ENCODE measurements at places on chromosomes 12 and 14.

DNA sequence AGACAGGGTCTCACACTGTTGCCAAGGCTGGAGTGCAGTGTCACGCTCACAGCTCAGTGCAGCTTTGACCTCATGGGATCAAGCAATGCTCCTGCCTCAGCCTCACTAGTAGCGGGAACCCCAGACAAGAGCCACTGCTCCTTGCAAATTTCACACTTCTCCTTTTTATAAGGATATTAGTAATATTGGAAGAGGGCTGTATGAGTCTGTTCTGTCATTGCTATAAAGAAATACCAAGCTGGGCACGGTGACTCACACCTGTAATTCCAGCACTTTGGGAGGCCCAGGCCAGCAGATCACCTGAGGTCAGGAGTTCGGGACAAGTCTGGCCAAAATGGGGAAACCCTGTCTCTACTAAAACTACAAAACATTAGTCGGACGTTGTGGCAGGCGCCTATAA, 12.9 kb upstream of the ORAI1 start:
- no peak for DNase-seq

DNA sequence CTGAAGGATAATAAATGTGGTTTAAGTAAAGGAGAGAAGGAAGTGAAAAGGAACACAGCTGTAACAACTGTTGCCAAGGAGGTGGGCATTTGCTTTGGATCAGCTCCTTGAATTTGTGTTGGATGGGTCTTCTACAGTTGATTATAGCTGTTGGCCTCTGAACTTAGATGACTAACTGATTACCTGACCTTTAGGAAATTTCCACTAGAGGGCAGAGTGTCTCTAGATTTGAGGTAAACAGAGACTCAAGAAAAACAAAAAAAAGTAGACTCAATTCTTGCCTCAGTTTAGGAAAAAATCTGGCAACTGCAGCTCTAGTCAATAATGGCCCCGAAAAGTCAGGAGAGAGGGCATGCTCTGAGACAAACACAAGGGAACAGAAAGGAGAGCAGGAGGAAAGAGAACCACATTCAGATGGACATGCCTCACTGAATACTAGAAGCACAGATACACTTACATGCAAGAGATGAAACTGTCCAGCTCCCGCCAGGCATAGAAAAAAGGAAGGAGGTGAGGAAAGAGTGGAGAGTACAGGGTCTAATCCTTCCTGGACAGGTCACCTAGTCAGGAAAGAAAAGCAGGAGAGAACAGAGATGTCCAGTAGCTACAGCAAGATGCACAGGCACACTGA, 20.6 kb downstream of the COX14 start:
- peak; percentile 76 for DNase-seq

GRCh38 chr14:24066496-24067132, 4.7 kb upstream of the CPNE6 start:
- DNase-seq, result no peak

- no peak for DNase-seq
These were observed 145.8 kb downstream of the DERA start for GRCh38 chr12:16056910-16057309.

DNA sequence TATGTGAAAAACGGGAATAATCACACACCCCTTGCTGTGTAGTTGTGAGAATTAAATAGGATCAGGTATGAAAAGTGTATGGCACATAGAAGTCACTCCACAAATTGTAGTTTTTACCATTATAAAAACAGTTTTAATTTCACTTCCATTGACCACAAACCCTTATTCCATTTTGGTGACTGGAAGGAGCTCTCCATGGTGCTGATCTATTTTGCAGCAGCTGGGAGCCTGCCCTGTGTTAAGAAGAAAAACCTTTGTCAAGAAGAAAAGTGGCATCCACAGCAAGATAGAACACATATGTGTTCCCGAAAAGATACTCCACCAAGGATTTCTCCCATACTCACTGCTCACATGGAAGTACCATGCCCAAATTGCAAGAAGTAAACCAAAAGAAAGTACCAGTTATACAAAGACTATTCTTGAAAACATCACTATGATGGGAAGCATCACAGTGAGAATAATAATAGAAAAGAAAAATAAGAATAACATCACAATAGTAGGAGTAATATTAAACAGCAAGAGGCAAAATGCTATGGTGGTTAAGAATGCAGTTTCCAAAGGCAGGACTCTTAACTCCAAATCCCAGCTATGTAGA, 58.7 kb downstream of the TUNAR start:
- DNase-seq, result peak; percentile 39

- no peak for DNase-seq
These were observed 167.9 kb downstream of the PHETA1 start for GRCh38 chr12:111201036-111201435.

- no peak for DNase-seq
These were observed 105.8 kb downstream of the SAMD4A start for GRCh38 chr14:54672688-54673087.

- no peak for DNase-seq
These were observed 125.1 kb downstream of the GPR65 start for GRCh38 chr14:88130057-88130432.

DNA sequence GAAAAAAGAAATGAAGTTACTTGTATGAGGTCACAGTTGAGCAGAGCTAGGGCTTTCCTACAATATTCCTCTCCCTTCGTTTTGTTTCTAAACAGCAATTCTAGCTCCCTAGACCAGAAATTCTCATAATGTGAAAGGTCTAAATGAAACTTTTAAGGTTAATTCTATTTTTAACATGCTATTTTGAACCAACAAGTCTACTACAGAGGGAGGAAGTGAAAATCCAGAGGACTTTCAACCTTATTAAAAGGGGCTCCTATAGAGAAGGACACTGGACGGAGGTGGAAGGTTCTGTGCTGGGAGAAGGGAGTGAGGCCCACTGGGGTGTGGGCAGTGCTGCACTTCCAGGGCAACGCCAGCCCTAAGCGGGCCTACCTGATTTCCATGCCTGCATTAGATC, 13.4 kb downstream of the GSG1 start:
- DNase-seq, result no peak

GRCh38 chr14:79369359-79370332, 841.7 kb downstream of the DIO2 start:
- DNase-seq, result peak; percentile 6

Data from NB4 (cell line).